Bone marrow (tissue), 2 donors: ENCODE measurements at places on chromosomes 11 and 22.

GRCh38 chr11:19970944-19971343 is 189.3 kb downstream of the DBX1 start:
- no peak for DNase-seq

DNA sequence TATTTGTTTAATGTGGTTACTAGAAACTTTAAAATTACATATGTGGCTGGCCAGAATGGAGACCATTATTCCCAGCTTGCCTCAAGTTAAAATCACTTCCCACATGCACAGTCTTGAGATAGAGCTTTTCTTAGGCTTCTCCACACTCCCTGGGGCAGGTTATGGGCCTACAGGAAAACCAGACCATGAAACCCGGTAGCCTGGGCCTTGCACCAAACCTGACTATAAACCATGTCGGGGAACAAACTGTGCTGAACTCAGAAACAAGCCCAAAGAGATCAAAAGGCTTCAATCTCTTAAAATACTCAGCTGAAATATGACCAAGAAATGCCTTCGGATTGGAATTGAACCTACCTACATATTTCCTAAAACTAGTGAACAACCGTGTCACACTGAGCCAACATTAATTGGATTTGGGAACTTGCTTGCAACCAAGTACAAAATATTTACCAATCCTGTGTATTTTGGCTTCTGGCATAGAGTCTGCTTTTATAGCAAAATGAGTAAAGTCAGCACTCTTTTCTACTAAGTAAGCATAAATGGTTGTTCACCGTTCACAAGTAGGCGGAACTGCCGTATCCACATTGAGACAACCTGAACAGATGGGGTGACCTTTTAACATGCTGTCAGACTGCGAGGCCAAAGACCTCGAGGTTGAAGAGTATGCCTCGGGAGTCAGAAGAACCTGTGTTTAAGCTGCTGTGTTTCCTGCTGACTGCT is 199.5 kb downstream of the FAM76B start:
- DNase-seq = no peak

GRCh38 chr11:96326959-96327358 is 16.0 kb downstream of the MAML2 start:
- DNase-seq = no peak

GRCh38 chr22:48520884-48521588 is 1306.6 kb downstream of the BRD1 start:
- no peak for DNase-seq

DNA sequence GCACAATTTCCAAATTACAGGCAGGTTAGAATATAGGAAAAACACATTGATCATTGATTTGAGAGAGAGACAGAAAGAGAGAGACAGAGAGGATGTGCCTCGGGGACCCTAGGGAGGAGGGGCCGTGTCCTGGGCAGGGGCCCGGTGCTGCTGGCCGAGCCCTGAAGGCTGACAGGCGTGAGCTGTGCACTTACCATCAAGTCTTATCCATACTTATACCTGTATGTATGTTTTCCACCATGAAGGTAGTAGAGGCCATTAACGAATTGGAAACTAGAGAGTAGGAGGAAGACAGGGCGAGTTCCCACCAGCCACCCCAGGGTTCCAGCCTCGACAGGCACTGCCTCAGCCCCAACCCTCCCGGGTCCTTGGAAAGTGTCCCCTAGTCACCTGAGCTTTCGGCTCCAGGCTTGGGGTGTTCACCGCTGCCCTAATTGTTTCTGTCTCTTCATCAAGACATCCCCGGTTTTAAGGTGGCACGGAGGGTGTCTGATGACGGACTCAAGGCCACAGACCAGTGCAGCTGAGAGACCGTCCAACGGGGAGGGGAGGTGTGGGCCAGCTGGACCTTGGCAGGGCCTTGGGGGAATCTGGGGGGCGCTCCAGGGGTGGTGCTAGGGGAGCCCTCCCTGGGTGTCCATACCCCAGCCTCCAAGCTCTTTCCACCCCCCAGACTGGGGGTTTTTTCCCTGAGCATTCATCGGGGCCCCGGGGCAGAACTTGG is 431.3 kb downstream of the TBC1D22A start:
- no peak for DNase-seq
